ENCODE measurements at places on chromosomes 13 and 19.

DNA sequence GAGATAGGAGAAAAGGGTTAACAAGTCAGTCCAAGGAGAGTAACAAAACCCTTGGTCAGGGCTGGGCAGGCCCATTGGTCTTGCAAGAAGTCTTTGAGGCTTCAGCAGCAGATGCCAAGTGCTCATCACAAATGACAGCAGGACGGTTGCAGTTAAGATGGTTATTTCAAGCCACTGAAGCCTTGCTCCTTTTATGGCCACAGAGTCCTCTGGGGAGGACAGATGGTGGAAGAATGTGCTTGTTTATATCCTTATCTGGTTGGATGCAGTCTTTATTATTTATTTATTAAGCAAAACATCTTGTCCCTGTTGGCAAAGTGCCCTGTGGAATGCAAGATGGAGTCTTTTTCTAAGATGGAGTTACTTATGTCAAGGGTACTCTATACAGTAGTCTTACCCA, 19.2 kb upstream of the ZNF331 start:
- DNase-seq, result no peak

DNA sequence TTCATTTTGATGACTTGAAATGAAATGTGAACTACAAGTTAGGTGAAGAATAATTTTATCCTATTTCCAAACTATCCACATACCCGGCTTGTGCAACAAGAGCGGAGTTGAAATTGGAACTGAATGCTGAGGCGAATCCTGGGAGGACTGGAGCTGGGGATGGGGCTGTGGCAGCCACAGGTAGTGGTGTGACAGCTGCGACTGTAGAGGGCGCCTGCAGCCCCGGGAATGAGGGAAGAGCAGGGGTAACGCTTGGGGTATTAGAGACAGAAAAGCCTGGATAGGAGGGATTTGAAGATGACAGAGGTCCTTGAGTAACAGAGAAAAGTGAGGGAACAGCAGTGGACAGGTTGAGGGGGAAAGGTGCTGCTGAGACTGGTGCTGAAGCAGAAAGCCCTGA, 22.0 kb upstream of the STOML3 start:
- DNase-seq, result no peak

DNA sequence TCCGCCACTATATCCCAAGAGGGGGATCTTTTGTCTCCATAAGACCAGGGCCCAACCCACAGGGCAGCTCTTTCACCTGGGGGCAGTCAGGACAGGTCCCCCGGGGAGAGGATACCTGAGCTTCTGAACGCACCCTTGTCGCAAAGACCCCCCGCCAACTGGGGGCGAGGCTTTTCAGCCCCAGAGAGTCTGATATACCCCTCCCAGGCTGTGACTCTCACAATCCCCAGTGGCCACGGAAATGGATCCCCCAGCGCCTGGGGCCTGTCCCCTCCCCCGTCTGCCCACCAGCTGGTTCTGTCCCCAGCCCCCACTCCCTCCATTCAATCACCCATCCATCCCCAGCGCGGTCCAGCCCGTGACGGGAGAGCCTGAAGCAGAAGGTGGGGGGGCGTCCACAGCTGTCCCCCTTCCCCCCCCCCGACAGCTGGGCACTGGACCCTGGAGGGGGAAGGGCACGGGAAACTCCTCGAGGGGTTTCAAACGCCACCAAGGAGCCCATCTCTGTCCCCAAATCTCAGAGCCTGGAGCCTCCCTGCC, 823 bp downstream of the DOCK6 start:
- no peak for DNase-seq

GRCh38 chr19:496112-496665, at the start of gene MADCAM1:
Gene MADCAM1 (plus strand): TSS chr19:496486. CDS start chr19:496500, 14 bp downstream.
- no peak for DNase-seq

DNA sequence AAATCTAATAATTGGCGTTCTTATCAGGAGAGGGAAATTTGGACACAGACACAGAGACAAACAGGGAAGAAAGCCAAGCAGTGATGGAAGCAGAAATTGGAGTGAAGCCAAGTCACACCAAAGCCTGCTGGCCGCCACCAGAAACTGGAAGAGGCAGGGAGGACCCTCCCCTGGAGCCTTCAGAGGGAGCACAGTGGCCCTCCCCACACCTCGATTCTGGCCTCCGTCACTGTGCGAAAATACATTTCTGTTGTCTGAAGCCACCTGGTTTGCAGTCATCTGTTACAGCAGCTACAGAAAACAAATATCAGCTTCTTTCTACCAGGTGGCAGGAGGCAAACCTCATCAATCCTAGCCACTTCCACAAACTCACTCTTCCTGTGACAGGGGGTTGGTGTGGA, 8.3 kb upstream of the TLE6 start:
- peak; percentile 63 for DNase-seq

GRCh38 chr19:7356899-7357627, 8.3 kb downstream of the ARHGEF18 start:
- no peak for DNase-seq

DNA sequence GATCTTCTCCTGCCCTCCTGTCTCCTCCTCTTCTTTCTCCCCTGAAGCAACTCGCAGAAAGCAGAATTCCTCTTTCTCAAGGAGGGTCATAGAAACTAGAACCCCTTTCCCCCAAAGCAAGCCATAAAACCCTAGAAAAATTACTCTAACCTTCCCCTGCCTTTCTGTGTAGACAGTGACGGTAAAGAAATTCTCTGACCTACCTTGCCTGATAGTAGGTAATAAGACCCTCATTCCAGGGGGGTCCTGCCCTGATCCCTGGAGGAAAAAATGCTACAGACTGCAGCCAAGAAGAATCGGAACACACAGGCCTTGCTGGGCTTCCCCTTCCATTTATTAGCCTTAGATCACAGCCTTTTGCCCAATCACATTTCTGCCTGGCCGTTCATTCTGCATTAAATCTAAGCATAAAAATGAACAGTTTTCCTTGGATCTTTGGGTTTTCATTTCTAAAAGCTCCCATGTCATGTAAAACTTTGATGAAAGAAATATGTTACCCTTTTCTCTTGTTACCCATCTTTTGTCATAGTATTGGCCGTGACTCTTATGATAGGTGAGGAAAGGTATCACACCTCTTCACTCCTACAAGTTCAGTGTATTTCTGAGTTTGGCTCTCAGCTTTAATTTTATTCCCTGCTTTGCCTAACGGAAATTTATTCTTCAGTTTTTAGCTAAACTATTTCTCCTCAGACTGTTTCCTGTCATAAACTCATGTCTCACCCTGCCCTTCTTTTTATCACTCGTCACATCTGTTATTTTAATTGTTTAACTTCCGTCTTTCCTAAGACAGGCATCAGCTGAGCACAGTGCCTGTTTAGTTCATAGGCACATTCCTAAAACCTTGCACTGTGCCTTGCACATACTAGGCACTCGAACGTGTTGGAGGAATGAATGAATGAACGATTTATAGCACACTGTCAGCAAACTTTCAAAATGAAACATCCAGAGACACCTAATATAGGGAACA, 20.4 kb upstream of the CPB2 start:
- no peak for DNase-seq

GRCh38 chr13:51542346-51543242, 41.7 kb upstream of the WDFY2 start:
- no peak for DNase-seq

- DNase-seq, result no peak
These were observed 646.2 kb upstream of the MIR17HG start for GRCh38 chr13:90701264-90701663.

DNA sequence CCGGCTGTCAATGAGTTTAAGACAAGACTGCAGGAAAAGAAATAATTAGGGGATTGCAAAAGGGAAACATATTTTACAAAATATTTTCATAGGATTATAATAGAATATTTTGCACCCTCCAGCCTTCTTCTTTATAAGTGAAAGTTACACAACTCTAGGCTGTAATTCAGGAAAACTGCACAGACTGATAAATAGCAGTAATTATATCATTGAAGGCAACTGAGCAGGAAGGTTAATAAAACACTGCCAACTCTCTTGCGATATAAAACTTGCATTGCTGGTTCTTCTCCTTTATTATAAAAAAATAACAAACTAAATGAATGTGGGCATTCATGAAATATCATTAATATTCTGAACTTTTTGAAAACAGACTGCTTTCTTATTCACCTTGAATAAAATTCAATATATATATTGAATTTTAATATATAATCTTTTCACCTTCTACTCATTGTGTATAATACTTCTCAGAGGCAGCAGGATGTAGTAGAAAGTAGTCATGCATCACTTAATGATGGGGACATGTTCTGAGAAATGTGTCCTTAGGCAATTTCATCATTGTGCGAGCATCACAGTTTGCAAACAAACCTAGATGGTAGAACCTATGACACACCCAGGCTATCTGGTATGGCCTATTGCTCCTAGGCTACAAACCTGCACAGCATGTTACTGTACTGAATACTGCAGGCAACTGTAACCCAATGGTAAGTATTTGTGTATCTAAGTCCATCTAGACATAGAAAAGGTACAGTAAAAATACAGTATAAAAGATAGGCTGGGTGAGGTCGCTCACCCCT, 24.9 kb upstream of the STARD13 start:
- DNase-seq, result no peak

DNA sequence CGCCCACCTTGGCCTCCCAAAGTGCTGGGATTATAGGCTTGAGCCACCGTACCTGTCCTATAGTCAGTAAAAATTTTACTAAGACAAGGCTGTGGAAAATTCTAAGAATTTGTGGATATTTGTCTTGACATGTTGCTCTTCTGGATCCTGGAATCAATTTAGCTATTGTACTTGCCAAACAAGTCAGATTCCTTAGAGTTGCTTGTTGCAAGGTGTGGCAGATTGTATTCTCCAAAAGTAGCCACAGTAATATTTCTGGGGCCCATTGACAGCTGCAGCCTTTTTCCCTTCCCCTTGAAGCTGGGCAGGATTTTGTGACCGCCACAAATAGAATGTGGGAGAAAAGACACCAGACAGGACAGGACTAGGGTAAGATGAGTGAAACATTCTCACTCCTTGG, 98.8 kb upstream of the TMTC4 start:
- no peak for DNase-seq

- DNase-seq, result no peak
These were observed 25.0 kb upstream of the TNFSF11 start for GRCh38 chr13:42548731-42549551.

- peak; percentile 20 for DNase-seq
These were observed 28.2 kb downstream of the GAS6 start for GRCh38 chr13:113835461-113836270.

DNA sequence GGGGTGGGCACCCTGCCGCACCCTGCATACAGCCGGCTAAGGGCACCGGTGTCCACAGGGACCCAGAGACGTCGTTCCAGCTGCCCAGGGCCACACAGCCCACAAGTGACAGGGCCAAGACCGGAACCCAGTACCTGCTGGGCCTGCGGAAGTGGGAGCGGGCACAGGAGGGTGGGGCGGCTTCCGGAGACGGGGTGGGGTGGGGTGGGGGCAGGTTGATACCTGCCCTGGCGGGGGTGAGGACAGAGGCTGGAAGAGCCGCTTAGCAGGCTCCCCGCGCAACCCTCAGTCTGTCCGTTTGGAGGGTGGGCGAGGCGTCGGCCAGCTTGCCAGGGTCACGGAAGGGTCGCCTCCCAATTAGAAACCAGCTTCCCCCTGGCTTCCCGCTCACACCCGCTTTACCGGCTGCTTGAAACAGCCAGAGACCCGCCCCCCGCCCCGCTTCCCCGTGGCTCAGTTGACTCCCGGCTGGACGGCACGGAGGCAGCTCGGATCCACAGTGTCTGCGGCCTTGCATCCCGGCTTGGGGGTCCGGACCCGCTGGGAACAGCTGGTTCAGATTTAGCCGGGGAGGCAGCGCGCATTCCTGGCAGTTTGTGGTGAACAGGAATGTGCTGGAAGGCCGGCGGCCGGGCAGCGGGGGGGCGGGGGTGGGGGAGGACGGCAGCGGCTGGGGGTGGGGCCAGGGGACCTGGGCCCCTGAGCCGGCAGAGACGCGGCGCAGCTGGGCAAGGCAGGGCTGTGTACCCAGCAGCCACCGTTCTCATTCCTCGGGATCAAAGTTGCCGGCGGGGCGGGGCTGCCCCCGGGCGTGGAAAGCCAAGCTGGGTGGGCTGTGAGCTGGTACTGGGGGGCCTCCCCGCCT, 1.9 kb downstream of the CNN2 start:
- DNase-seq, result no peak

GRCh38 chr13:98216135-98216565, 39.1 kb upstream of the RNF113B start:
- DNase-seq, result no peak

- DNase-seq, result no peak
These were observed 62.0 kb upstream of the KLF2 start for GRCh38 chr19:16262618-16263017.

DNA sequence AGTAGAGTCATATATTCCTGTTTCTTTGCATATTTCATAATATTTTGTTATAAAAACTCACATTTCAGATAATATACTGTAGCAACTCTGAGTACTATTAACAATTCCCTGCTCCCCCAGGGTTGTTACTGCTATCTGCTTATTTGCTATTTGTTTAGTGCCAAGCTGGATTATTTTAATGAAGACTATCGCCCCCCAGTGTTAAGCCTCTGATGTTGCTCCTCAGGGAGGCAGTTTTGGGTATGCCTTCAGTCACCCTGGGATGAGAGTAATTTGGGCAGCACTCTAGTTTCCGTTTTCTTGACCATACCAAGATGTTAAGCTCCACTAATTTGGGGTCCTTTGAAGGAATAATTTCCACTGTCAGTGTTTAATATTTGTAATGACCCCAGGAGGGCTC, 46.0 kb downstream of the MICU2 start:
- no peak for DNase-seq

DNA sequence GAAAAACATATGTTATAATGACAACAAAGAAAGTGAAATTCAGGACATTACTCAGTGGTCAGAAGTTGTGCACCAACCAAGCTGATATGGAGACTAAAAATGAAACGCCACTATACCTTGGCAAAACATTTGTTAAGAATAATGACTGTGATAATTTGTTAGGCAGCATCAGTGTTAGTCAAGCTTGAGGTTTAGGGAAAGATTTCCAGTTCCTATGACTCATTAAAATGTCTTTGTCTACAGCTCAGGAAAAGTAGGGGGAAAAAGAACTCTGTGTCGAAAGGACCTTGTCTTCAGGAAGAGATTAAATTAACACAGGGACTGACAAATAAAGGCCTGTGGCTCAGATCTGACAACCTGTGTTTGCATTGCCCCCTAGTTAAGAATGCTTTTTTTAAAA, 764.1 kb upstream of the SLITRK6 start:
- no peak for DNase-seq

- DNase-seq, result no peak
These were observed 41.5 kb upstream of the F7 start for GRCh38 chr13:113064000-113064533.

DNA sequence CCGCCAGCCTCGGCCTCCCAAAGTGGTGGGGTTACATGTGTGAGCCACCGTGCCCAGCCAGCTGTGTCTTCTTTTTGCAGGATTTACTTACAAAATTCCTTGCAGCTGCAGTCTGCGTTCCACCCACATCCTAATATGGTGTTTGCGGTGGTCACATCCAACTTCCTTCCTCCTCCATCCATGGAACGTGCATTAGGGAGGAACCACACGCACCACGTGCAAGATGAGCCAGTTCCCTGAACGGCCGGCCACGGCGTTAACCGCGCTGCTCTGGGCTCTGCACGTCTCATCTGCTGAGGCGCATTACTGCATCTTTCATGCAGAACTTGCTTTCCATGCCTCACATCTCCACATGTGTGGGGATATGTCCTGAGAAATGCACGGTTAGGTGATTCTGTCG, 13.0 kb upstream of the SIGLEC11 start:
- DNase-seq, result no peak

All from DMS 273 treated with DMSO at 0.1 percent for 48 hours (cell line).